Urinary bladder (tissue), 4 donors: ENCODE measurements at places on chromosomes 1 and 21. TPM values are rescaled to one million over a fixed set of nuclear protein-coding genes. Genes with fewer than 3 reads are reported as not detected.

Gene ILDR2
- polyA plus RNA-seq = 1.6 TPM

Gene SLAMF9
- not detected for polyA plus RNA-seq

Gene ADORA1
- 1.1 TPM for polyA plus RNA-seq

Gene OPN3
- 4.0 TPM for polyA plus RNA-seq

Gene RGS1
- 96.8 TPM for polyA plus RNA-seq

Gene ETNK2
- 25.8 TPM for polyA plus RNA-seq

Gene EPHB2
- polyA plus RNA-seq = 2.6 TPM

Gene RGSL1
- polyA plus RNA-seq = not detected

Gene AGMAT
- polyA plus RNA-seq = 0.27 TPM

Gene C8A
- polyA plus RNA-seq = 0.16 TPM

Gene CHIT1
- not detected for polyA plus RNA-seq

Gene P3R3URF
- not detected for polyA plus RNA-seq

Gene ATP6V1G3
- not detected for polyA plus RNA-seq

Gene ANKRD65
- polyA plus RNA-seq = 17.7 TPM

Gene SAMD13
- polyA plus RNA-seq = 1.2 TPM

Gene PROK1
- 5.3 TPM for polyA plus RNA-seq

Gene PGBD5
- 0.52 TPM for polyA plus RNA-seq

- DNase-seq = no peak
Observed at GRCh38 chr1:233607252-233608119, 6.4 kb upstream of the KCNK1 start.

GRCh38 chr1:95041491-95042165, 31.1 kb downstream of the ALG14 start:
- no peak for DNase-seq

GRCh38 chr21:16912075-16912474, 600.8 kb upstream of the CXADR start:
- no peak for DNase-seq

DNA sequence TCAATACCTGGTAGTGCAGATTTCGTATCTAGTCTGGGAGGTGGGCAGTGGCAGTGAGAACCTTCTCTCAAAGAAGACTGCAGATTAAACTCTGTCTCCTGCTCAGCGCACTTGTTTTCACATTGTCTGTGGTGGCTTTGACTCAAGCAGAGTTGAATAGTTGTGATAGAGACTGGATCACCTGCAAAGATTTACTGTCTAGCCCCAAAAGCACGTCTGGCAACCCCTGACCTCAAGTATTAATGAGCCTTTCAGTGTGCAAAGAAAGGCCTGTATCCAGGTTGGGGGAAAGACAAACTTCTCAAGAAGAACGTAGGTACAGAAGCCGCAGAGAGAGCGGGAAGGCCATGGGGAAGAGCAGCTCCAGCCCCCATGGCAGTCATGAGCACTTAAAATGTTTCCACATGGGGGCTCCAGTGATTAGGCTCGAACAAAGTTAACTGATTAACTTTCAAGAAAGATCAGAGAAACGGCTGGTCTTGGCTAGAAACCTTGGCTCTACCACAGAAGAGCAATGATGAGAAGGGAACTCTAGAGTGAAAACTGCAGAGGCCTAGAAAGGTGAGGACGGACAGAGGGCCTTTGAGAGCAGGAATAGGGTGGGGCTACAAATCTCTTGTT, 15.2 kb downstream of the HENMT1 start:
- no peak for DNase-seq

- no peak for DNase-seq
Observed at GRCh38 chr1:152162792-152163463, 3.9 kb upstream of the RPTN start.

DNA sequence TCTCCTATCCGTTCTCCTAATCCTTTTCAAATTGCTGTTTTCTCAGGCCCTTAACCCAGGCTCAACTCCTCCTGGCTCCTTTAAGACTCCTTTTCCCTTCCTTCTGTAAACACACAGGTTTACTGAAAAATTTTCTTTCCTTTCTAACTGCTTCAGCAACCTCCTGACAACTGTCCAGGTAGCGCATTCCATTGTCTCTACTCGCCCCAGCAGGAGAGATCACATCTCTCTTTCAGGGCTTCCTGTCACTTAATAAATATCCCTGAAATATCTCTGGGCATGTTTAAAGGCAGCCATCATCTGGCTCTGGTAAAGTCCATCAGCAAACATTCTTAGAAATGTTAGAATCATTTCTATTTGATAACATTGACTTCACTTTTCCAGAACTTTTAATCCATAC, 211.2 kb upstream of the PTBP2 start:
- no peak for DNase-seq

DNA sequence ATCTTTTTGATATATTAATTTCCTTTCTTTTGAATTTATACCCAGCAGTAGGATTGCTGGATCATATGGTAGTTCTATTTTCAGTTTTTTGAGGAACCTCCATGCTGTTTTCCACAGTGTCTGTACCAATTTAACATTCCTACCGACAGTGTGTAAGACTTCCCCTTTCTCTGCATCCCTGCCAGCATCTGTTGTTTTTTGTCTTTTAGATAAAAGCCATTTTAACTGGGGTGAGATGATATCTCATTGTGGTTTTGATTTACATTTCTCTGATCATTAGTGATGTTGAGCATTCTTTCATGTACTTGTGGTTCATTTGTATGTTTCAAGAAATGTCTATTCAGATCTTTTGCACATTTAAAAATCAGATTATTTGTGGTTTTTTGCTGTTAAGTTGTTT, 62.4 kb upstream of the STUM start:
- DNase-seq = no peak

GRCh38 chr21:33386222-33386784, 16.9 kb upstream of the IFNGR2 start:
- no peak for DNase-seq

DNA sequence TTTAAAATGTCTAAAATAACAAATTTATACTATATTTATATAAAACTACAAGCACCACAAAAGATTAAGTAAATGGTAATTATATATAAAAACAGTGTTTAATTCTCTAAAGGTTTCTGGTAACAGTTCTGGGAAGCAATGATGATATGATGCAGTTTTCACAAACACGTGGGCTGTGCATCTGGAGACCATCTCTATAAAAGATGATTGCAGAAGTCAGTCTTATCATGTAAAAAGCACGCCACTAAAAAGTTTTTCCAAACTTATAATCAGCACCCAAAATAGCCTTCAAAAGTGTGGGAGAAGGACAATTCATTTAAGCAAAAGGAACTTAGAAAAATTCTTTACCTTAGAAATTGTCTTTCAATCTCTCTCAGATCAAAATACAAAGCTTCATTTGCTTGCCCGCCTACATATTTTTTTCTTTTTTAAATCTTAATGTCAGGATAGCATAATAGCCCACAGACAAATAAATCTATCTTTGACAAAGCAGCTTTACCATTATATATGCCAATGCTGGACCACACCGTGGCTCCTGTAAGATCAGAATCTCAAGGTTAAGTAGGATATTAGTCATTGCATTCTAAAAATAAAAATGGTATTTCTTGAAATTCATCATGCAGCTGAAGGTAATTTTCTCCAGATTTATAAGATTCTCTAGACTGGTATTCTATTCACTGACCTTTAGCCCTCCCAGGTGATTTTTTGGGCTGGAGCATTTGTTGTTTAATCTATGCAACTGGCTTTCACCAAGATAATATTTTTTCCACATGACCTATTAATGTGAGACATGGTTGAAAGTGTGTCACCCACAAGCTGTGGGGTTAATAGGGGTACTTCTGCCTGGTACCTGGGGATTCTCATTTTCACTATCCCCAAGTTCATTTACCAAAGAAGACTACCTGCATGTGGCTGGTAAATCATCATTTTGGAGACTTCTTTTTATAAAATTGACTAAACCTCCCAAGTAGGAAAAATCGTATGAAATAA, 189.6 kb upstream of the ST6GALNAC5 start:
- no peak for DNase-seq

- DNase-seq = peak; percentile 3
Observed at GRCh38 chr1:99264201-99265021, at the start of gene PLPPR4. TSS of gene PLPPR4 (plus strand) at chr1:99264492. CDS start at chr1:99264594, 102 bp downstream.

- no peak for DNase-seq
Observed at GRCh38 chr1:15618655-15619525, 1.6 kb downstream of the DDI2 start.

- DNase-seq = no peak
Observed at GRCh38 chr1:197471248-197471985, 203.4 kb downstream of the CRB1 start.

- DNase-seq = no peak
Observed at GRCh38 chr1:7501084-7501491, 270.0 kb upstream of the VAMP3 start.

GRCh38 chr1:41320895-41321676, 40.1 kb upstream of the FOXO6 start:
- DNase-seq = no peak

DNA sequence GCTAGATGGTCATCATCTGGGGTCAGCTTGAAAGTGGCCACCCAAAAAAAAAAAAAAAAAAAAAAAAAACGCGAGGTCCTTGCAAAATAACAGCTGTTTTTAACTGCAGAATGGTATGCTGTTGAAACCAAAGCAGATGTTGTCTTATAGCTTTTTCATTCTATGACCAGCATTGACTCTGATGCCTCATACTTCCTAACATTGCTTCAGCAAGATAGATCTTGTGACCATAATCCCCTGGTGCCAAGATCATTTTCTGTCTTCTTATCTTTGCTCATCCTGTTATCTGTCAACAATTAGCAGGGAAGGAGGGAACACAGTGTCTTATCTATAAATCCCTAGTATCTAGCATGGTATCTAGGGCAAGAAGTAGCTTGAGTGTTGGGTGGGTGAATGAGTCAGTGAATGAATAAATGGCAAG, 181.5 kb downstream of the PLPP3 start:
- DNase-seq = no peak

GRCh38 chr1:42006836-42007235, 88.1 kb upstream of the HIVEP3 start:
- DNase-seq = no peak

GRCh38 chr1:210394281-210394821, 65.6 kb downstream of the HHAT start:
- no peak for DNase-seq

- DNase-seq = no peak
Observed at GRCh38 chr1:41718497-41718896, 200.2 kb downstream of the HIVEP3 start.

- no peak for DNase-seq
Observed at GRCh38 chr1:239293350-239294110, 92.8 kb upstream of the CHRM3 start.
